ENCODE measurements at places on chromosomes 11 and 22.

GRCh38 chr11:121576531-121576930 lies 123.8 kb upstream of the SORL1-AS1 start:
- no peak for DNase-seq

DNA sequence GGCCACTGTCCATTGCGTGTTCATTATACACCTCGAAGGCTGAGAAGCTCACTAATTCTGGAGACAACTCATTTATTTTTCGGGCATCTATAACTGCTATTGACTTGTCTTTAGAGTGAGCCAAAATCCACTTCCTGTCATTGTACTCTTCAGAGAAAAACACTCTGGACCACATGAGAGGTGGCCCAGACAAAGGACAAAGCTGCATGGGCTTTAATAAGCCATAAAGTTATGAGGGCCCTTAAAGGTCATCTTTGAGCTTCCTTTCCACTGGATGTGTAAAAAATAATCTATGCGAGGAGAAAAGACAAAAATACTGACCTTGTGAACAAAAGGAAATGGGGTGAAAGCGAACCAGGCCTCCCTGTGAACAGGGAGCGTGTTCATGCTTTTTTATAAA lies 63.5 kb upstream of the ZC3H12C start:
- no peak for DNase-seq

DNA sequence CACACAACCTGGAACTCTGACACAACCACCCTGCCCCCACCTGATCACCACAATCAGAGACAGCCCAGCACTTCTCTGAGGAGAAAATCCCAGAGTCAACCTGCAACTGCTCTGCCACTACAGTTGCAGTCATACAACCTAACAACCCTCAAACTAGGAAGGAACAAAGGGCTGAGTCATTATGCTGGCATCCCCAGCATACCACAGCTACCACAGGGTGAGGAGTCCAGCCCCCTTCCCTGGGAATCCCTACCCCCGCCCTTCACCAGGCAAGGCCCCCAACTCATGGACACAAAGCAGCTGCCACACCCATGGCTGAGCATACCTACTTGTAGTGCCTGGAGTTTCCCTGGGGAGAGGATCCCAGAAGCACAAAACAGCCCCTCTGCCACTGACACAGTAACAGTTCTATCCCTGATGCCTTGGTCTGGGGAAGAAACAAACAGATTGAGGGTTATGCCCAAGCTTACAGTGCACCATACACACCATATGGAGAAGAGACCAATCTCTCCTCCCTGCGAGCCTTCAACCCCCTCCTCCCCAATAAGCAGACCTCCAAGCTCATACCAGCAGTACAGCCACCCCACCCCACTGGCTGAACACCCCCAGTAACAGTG lies 68.5 kb upstream of the C11orf58 start:
- DNase-seq, result no peak

GRCh38 chr22:22155607-22156006 lies 89.0 kb upstream of the VPREB1 start:
- no peak for DNase-seq

DNA sequence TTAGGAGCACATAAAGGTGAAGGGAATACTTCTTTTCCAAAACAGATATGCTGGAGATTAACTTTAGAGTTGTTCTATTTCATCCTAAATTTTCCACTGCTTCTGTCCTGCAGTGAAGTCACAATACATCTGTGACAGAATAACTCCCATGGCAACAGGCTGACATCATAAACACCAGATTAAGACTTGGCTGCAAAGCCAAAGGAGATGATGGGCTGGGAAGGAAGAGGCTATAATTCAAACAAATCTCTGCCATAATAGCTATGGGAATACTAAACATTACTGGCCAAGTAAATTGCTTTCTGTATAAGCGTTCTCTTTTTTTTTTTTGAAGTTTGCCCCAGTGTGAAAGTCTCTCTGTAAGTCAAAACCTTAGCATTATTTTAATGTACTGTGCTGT lies 107.7 kb downstream of the CADM1 start:
- DNase-seq, result no peak

DNA sequence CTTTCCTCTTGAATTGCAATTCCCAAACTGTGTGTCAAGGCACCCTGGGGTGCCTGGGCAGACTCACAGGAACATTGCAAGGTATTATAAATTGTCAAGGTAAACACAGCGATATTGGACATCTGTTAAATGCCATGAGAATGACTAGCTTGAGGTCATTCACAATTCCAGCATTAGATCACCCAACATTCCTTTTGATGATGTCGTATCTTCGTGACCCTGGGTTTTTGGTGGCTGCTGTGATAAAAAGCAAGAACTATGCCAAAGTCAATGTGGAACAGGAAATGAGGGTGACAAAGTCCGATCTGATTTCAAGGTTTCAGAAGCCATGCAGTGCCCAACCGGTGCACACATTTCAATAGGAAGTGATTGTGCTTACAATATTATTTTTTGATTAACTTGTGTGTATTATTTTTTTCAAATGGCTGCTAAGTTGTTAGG lies 458.4 kb downstream of the MIAT start:
- DNase-seq, result no peak

GRCh38 chr11:100220801-100221200 lies 466.3 kb upstream of the ARHGAP42 start:
- DNase-seq, result no peak

- no peak for DNase-seq
Observed at GRCh38 chr11:131999084-131999483, 628.7 kb downstream of the NTM start.

DNA sequence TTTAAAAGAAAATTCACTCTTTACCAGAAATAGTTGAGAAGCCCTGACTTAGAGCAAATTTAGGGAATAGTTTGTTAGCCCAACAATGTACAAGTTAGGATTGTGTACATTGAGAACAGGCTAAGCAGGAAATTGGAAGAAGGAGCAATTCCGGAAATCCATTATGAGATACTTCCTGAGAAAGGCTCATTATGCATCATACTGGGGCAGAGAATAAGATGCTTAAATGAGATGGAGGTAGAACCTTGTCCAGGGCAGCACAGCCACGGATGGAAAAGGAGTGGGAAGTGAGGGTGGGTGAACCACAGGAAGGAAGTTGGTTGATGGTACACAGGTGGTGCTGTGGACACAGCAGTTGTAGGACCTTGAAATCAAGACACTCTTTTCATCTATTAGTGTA lies 180.2 kb downstream of the PGR start:
- no peak for DNase-seq

GRCh38 chr22:23115825-23116494 lies 25.8 kb downstream of the RSPH14 start:
- no peak for DNase-seq

DNA sequence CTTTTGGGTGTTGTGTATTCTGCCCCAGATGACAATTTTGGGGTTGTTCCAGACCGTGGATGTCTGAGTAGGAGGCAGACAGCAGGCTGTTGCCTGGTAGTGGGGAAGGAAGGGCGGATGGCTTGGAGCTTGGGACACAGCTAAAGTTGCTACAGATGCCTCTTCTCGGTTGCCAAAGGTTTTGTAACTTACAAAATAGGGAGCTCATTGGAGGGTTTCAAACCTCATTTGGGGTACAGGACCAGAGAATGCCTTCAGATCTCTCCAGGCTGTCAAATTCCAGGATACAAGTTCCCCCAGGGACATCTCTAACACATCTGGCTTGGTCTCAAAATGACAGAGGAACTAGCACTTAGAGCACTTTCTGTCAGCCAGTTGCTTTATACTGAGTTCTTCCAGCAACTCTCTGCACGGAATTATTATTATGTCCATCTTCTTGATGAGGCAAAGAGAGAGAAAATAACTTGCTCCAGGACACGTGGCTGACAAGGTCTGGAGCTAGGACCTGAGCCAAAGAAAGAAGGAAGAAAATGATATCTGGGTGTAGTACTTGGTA lies 56.0 kb downstream of the SLC1A2 start:
- no peak for DNase-seq

- DNase-seq, result no peak
Observed at GRCh38 chr11:58582437-58582836, 3.6 kb downstream of the ZFP91 start.

DNA sequence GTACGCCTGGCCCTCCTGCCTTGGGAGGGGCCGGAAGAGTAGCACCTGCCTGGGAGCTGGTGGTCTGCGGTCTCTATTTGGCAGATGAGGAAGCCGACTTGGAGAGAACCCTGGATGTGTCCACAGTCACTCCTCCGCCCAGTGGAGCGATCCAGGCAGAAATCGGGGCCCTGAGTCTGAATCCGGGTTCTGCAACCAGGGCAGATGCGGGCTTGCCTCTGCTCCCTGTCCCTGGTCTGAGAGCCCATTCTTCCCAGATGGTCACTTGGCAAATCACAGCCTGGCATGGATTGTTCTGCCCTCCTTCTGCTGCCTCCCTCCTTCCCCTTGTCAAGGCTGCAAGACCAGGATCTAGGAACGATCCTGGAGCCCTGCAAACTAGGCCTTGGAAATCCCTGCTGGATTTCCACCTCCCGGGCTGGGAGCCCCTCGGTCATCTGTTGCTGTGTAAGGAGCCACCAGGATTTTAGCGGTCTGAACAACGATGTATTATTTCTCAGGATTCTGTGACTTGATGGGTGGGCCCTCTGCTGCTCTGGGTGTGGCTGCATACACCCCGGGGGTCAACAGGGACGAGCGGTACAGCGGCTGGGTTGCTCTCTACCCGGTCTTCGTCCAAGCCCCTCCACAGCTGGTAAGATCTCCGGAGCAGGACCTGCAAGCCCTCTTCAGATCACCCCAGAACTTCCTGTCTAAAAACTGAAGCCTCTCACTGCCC lies 2.0 kb upstream of the ASCL2 start:
- DNase-seq, result no peak

DNA sequence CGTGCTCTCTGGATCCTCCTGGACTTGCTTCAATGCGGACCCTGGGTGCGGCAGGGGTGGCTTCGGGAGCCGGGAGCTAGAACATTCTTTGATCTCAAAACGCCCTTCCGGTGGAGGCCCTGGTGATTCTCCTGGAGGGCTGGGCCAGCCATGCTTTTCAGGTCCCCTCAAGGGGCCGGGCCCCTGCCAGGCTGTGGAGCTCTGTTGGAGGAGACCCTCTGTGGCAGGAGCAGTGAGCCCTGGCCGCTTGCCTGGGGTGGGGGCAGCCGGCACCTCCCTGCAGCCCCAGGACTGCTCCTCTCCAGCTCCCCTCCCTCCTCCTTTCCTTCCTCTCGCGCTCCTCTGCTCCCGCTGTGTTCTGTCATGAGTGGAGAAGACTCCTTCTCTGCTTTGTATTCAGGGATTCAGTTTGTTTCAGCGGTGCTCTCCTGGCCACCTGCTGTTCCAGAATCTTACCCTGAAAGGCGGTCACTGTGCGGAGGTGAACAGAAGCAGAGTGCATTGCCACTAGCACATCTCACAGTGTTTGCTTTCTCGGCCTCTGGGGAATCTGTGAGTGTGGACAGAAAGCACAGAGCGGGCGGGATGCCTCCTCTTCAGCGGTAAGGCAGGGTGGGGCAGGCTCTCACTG lies 289.1 kb downstream of the TBC1D22A start:
- no peak for DNase-seq

DNA sequence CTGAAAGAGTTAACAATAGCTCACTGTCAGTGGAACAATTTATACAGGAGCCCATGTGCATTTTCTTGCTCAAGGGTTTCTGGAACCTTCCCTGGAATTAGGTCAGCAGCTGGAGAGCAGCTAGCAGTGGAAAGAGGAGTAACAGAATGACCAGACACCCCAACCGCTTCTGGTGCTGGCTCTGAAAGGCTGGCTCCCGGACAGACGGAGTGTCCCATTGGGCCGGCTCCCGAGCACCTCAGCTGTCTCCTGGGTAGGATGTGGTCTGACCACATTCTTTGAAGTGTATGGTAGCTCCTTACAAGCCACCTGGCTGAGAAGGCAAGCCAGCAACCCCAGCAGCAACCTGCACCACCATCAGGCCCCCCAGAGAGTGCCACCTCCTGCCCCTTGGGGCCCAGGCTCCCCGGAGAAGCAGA lies 44.7 kb downstream of the ABTB2 start:
- no peak for DNase-seq

DNA sequence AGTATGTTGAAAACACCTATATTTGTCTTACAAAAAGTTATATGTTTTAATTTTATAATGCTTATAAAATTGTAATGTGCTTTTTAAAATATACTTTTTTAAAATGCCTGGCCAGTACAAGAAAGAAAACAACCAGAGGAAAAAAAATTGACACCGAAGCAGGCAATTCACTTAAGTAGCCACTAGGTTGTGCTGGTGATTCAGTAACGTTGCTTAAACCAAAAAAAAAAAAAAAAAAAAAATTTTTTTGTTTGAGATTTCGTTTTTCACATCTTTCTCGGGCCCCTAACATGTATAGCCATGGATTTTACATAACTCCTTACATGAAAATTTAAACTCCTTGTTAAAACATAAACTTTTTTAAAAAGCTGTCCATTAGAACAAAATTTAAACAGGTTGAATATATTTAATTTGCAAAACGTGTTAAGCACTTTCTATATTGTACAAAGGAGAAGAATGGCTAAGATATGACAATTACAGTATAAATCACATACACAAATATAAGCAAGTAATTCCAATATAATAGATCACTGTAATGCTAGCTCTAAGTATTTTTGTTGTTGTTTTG lies 9.2 kb downstream of the OR8B4 start:
- no peak for DNase-seq

GRCh38 chr22:28116219-28116673 lies 197.2 kb upstream of the PITPNB start:
- DNase-seq, result no peak

GRCh38 chr11:128291835-128292234 lies 295.5 kb downstream of the ETS1 start:
- peak; percentile 25 for DNase-seq

DNA sequence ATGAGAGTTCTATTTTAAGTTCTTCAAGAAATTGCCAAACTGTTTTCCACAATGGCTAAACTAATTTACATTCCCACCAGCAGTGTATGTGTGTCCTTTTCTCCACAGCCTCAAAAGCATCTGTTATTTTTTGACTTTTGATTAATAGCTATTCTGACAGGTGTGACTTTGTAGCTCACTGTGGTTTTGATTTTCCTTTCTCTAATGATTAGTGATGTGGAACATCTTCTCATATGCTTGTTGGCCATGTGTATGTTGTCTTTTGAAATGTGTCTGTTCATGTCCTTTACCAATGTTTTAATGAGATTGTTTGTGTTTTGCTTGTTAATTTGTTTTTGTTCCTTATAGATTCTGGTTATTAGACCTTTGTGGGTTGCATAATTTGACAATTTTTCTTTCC lies 18.0 kb upstream of the RAB38 start:
- no peak for DNase-seq

DNA sequence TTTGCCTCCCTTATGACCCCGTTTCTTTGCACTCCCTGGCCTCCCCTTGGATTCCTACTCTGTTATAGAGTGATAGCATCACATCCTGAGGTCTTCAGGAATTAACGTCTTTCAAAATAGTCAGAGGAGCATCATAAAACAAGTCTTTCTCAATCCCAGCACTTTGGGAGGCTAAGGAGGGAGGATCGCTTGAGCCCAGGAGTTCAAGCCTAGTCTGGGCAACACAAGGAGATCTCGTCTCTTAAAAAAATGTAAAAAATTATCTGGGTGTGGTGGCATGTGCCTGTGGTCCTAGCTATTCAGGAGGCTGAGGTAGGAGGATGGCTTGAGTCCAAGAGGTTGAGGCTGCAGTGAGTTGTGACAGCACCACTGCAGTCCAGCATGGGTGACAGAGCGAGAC lies 68.7 kb upstream of the AMPD3 start:
- no peak for DNase-seq

GRCh38 chr11:109085708-109086373 lies 336.1 kb upstream of the C11orf87 start:
- no peak for DNase-seq

GRCh38 chr11:26839911-26840698 lies 118.2 kb upstream of the SLC5A12 start:
- DNase-seq, result no peak
